ENCODE measurements at places on chromosomes 7 and 10.

DNA sequence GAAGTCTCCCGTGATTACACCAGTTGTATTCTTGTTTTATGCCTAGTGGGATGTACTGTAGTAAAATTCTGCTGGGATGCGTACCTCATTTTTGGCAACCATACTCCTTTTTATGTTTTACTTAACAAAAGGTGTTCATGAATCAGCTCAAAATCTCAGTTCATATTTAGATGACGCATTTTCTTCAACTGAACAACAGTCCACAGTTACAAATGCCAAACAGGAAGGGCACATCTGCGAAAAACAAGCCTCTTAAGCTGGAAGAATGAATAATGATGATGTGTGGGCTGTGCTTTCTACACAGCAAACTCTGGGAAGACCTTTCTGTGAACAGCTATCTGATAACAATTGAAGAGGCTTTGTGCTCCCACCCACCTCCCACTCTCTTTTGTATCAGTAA lies 68.4 kb upstream of the NRBF2 start:
- no peak for DNase-seq

- no peak for DNase-seq
Observed at GRCh38 chr7:128666200-128666599, 5.9 kb upstream of the GARIN1A start.

GRCh38 chr10:62684911-62685310 lies 119.6 kb upstream of the ADO start:
- no peak for DNase-seq

GRCh38 chr10:72039377-72039776 lies 49.0 kb downstream of the SPOCK2 start:
- no peak for DNase-seq

- DNase-seq: no peak
Observed at GRCh38 chr10:21975378-21975990, 28.0 kb downstream of the DNAJC1 start.

DNA sequence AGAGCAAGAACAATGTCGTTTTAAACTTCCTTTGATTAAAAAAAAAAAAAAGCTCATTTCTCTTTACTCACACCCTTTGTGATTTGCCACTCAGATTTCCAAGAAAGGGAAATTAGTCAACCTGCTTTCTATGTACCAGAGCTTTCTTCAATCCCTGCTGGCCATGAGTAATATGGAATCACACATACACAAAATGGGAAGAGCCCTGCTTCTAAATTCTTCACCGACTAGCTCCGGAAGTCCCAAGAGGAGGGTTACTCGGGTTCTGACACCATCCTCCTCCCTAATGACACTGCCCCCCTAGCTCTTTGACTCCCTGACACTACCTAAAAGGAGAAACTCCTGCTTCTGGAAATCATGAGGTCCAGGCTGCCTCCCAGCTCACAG lies 81.8 kb upstream of the SFMBT2 start:
- DNase-seq: no peak

- no peak for DNase-seq
Observed at GRCh38 chr10:15483215-15484075, 112.4 kb upstream of the FAM171A1 start.

DNA sequence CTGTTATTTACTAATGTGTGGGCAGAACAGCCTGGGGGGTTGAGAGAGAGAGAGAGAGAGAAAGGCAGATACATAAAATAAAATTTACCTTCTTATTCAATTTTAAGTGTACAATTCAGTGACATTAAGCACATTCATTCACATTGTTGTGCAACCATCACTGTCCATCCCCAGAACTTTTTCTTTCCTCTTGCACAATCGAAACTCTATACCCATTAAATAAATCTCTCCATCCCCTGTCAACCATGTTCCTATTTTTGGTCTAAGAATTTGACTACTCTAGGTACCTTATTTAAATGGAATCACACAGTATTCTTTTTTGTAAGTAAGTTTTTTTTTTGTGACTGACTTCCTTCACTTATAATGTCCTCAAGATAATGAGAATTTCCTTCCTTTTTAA lies 181.6 kb downstream of the SND1 start:
- DNase-seq: no peak

- DNase-seq: no peak
Observed at GRCh38 chr10:109089779-109090178, 833.5 kb downstream of the XPNPEP1 start.

DNA sequence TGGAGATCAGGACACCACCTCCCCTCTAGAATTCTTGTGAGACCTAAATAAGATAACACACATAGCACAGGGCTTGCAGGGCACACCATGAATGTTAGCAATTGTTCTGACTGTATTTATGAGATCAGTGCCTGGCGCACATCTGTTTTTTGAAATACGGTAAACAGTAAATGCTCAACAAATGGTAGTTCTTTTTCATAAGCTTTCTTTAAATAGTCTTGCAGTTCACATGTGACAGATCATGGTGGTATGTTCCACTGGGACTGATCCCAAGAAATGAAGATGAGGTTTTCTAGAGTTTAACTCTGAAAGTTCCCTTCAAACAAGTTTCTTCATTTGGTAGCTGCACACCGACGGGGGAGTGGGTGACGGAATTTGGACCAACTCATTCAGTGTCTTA lies 34.8 kb downstream of the CREB5 start:
- no peak for DNase-seq

- DNase-seq: no peak
Observed at GRCh38 chr10:128710098-128710797, 584.0 kb upstream of the MKI67 start.

DNA sequence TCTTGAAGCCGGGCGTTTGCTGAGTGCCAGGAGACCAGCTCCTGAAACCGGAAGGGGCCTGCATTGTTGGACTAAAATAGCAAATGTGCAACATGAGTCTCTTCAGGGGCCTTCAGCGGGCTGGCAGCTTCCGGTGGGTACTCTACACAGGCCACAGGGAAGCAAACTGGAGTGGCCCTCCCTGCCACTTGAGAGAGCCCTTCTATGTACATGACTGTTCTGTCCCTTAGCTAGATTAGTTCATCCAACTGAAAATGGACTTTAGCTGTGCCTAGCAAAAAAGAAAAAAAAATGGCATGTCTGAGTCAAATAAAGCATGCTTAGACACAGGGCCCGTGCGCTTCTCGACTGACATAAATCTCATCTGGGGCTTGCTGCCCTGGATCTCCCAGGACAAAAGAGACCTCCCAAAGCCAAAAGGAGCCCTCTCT lies 115.3 kb upstream of the TCF7L2 start:
- DNase-seq: no peak

GRCh38 chr10:79142522-79143309 lies 74.0 kb downstream of the ZMIZ1 start:
- DNase-seq: no peak

GRCh38 chr7:79454361-79454960 lies 994 bp upstream of the MAGI2 start:
- no peak for DNase-seq

DNA sequence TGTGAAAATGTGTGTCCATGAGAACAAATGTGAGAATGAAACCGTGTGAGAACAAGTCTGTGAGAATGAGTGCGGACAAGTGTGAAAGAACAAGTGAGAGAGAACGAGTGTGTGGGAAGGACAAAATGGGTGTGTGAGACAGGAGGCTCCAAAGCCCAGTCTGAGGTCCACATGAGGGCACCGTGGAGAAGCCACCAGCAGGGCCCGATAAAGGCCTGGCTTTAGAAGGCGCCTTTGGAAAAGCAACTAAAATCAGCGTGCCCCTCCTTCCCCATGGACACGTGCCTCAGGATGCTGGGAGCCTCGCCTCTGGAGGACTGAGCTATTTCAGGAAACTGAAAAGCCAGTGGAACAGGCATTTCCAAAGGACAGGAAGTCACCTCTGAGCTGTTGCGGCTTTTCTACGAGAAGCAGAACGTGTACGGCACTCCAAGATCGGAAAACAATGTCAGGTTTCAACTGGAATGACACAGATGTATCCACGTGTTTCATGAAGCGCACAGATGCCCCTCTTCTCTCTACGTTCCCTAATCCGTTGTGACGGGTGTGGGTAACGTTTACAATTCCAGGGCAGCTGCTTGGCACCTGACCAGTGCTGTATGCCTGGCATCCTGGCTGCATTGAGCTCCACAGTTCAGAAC lies 46.4 kb downstream of the ESYT2 start:
- peak; percentile 9 for DNase-seq

DNA sequence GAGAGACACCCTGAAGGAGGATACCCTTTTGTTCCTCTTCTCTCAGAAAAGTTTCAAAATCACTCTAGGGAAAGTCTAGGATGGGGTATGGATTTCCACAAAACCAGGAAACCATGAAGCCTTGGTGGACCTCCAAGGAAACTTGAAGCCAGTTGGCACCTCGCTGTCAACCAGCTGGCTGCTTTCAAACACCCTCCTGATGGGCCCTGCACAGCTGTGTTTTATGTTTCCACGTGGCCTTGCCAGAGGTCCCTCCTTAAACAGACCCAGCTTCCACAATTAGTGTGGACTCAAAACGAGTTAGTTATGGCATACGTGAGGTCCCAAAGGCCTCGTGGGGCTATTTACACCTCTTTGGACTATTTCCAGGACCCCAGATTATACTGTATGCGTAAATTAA lies 5.9 kb downstream of the PPP1R3A start:
- DNase-seq: no peak

DNA sequence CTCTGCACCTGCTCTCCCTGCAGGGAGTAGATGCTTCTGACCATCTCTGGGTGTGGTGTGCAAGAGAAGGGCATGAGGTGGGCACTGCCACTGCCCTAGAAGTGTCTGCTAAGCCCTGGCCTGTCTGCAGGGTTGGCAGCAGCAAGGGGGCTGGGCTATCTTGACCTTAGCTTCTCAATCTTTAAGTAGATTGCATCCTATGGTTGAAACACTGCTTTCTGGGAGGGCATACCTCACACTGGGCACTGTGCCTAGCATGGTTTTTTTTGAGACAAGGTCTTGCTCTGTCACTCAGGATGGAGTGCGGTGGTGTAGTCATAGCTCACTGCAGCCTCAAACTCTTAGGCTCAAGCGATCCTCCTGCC lies 54.9 kb downstream of the CLIP2 start:
- DNase-seq: no peak

DNA sequence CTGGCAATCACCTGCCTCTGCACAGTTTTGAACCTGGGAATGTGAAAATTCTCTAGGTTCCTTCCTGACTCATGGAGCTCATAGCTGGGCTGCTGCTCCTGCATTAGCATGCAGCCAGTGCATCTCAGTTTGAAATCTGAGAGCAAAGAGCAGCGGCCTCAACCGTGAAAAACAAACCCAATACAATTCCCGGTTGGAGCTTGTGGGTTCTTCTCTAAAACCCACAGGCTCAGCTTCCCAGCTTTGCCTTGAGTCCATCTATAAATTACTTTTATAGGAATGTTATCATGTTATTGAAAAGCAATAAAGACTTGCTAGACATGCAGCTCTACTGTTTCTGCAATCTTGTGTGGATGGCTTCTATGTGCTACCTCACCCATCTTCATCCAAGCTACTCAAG lies 191.7 kb downstream of the CXCL12 start:
- DNase-seq: no peak

DNA sequence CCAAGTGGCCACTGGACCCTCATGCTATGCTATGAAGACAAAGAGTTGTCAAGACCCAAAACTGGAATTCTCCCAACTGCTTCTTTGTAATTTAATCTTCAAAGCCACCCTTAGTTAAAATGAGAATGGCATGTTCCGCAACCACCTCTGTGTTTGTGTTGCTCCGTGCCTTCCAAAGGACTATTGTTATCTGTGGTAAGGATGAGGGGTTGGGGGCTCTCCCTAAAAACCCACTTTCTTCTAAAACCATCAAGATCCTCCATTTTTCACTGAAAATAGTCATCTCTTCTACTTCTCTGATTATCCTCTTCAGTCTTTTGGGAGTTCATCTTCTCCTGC lies 222.1 kb upstream of the AOAH start:
- DNase-seq: no peak

GRCh38 chr10:78985973-78986818 lies 82.6 kb upstream of the ZMIZ1 start:
- no peak for DNase-seq

- no peak for DNase-seq
Observed at GRCh38 chr7:106054156-106054910, 57.8 kb downstream of the SYPL1 start.

GRCh38 chr10:123395906-123396305 lies 241.7 kb downstream of the BUB3 start:
- DNase-seq: no peak

GRCh38 chr7:95632609-95633008 lies 36.3 kb upstream of the PDK4 start:
- DNase-seq: peak; percentile 66

- DNase-seq: no peak
Observed at GRCh38 chr10:117768333-117769042, 225.9 kb downstream of the EMX2 start.

GRCh38 chr7:99108613-99109012 lies 35.3 kb downstream of the SMURF1 start:
- no peak for DNase-seq

GRCh38 chr7:77407906-77408305 lies 8.2 kb downstream of the GSAP start:
- no peak for DNase-seq

- no peak for DNase-seq
Observed at GRCh38 chr10:68261132-68261856, 29.4 kb upstream of the ATOH7 start.

DNA sequence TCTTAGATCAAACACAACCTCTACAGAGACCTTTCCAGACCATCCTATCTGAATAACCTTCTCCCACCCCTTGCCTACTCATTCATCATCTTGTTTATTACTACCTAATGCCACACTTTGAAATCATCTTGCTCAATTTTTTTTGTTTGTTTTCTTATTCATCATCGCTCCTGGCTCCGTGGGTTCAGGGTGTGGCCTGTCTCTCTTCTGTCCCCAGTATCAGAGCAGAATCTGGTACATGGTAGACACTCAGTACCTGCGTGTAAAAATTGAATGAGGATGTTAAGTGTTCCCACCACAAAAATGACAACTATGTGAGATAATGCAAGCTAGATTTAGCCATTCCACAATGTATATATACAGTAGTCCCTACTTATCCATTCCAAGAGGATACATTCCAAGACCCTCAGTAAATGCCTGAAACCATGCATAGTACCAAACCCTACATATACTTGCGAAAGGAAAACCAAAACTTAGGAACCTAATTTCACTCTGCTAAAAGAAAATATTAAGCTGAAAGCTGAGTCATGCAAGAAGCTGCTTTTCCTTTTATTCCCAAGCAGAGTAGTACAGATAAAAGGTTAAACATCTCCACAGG lies 72.1 kb upstream of the SEC61G start:
- no peak for DNase-seq

GRCh38 chr7:18846765-18847215 lies 270.6 kb downstream of the TWIST1 start:
- DNase-seq: peak; percentile 56

DNA sequence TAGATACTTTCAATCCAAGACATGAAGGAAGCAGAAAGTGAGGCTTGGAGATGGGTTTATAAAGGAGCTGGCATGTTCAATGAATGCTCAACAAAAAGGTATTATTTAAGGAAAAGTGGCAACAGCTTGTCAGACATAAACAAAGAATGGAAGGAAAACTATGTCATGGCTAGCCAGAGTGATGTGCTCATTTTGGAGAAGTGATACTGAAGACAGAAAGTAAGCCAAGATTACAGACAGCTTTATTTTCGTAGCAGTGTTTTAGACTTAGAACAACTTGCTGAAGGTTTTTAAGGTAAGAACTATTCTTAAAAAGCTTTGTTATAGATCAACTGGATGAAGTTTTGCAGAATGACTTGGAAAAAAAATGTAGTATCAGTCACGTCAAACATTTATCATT lies 160.5 kb upstream of the FERD3L start:
- no peak for DNase-seq

- DNase-seq: no peak
Observed at GRCh38 chr10:16408379-16408778, 28.4 kb upstream of the PTER start.

All from fibroblast of the conjunctiva (primary cell).